Tibial nerve (tissue), 4 donors: ENCODE measurements at places on chromosomes 11 and 22.
A peak's percentile ranks its signal among the peaks of the same experiment; 100 is the strongest.

GRCh38 chr11:117591316-117592039, 205.5 kb downstream of the DSCAML1 start:
- DNase-seq: no peak

GRCh38 chr11:33525789-33526188, 174.8 kb downstream of the C11orf91 start:
- no peak for DNase-seq

- DNase-seq: no peak
Measured at GRCh38 chr11:110077831-110078325, 15.3 kb upstream of the ZC3H12C start.

DNA sequence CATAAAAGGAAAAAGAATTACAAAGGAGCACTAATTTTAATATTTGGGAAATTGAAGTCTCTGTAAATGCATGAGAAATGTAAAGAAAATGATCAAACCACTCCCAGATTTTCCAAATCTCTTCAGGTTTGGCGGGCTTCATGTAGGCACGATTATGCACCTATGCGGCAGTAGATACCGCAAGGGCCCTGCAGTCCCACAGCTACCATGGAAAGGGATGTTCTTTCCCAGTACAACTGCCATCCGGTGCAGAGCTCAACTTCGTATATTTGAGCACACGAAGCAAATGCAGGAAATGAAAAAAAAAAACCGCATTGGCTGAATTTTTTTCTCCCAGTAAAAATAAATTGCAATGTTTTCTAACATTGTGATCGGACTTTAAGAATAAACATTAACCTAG, 1.4 kb downstream of the SLC17A6 start:
- DNase-seq: no peak

- DNase-seq: peak; percentile 45
Measured at GRCh38 chr11:1557904-1558774, 13.9 kb downstream of the DUSP8 start.

GRCh38 chr11:60899046-60899936, 7.1 kb downstream of the PRPF19 start:
- DNase-seq: peak; percentile 52

- DNase-seq: no peak
Measured at GRCh38 chr22:28771195-28771791, 1.2 kb upstream of the CCDC117 start.

DNA sequence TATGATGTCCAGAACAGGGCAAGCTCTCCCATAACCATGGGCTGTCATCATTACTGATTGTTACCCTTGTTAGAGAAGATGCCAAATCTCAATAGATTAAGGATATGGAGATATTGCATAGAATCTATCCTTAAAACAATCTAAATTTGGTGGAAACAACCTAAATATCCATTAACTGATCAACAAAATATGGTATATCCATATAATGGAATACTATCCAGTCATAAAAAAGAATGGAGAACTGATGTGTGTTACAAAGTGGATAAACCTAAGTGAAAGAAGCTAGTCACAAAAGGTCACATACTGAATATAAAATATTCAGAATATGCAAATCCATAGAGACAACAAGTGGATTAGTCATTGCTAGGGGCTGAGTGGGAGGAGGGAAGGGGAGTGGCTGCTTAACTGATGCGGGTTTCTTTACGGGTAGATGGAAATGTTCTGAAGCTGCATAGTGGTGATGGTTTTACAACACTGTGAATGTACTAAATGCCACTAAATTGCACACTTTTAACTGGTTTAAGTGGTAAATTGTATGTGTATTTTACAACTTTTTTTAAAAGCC, 36.1 kb upstream of the SMCO4 start:
- DNase-seq: no peak

GRCh38 chr11:86592047-86592591, 80.3 kb downstream of the ME3 start:
- no peak for DNase-seq

GRCh38 chr11:131943295-131943694, 572.9 kb downstream of the NTM start:
- no peak for DNase-seq

GRCh38 chr22:45230026-45230721, 10.5 kb downstream of the KIAA0930 start:
- no peak for DNase-seq

DNA sequence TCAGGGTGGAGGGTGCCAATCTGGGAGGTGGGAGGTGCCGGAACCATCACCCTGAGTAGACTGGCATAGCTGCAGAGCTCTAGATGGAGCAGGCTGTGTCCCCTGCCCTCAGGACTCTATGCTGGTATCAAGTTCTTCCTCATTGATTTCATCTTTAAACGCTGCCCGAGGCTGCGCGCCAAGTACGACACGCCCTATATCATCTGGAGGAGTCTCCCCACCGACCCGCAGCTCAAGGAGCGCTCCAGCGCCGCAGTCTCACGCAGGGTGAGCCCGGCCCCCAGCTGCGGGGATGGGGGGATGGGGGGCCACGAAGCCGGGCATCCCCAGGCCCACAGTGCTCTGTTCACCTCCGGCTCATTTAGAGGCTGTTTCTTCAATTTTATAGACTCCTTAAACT, 52.5 kb downstream of the GRAMD4 start:
- no peak for DNase-seq

GRCh38 chr11:8832571-8833260, 78.3 kb upstream of the AKIP1 start:
- DNase-seq: no peak

DNA sequence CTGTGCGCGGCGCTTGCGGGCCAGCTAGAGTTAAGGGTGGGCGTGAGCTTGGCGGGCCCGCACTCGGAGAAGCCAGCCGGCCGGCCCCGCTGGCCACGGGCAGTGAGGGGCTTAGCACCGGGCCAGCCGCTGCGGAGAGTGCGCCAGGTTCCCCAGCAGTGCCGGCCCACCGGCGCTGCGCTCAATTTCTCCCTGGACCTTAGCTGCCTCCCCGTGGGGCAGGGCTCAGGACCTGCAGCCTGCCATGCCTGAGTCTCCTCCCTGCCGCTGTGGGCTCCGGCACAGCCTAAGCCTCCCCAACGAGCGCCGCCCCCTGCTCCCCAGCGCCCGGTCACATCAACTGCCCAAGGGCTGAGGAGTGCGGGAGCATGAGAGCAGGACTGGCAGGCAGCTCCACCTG, 5.2 kb upstream of the PES1 start:
- no peak for DNase-seq

DNA sequence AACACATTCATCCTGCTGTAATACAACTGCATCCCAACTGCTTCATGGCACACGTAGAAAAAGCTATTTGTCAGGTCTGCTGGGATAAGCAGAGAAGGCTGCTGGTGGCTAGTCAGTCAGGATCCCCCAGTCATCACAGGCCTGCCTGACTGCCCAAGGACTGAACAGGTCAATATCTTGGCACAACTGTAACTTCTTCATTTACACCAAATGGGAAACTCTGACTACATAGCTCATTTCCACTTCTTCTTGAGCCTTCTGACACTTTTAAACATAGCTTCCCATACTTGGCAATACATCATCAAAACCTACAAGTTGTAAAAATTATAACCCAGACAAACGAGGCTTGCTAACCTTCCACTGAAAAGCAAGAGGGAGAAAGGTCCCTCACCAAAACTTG, 2.8 kb downstream of the TMEM9B start:
- no peak for DNase-seq

DNA sequence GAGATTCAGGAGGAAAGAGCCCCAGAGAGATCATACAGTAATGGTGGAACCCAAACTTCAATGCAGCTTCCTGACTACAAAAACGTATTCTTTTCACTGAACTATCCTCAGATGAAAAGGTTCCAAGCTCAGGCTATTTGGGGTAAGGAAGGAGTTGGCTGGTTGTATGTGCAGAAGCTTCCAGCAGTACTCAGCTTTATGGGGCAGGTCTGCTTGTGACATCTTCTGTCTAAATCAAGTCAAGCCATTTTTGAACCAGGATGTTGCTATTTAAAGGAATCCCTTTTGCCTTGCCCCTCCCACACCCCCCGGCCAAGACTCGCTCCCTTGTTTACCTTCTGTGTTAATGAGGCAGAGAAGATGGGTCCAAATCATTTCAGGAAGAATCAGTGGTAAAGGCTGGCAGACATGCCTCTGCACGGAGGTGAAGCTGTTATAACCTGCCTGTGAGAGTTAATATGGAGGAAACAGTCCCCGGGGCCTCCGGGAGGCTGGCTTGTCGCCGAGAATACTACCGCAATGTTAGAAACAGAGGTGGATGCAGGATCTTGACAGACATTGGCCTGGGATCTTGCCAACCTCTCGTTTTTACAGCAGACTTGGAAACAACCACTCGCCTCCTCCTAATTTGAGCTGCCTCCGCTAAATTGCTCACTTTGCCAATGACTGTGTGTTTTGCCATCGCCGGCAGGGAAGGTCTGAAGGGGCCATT, 45.4 kb downstream of the TIMP3 start:
- no peak for DNase-seq

DNA sequence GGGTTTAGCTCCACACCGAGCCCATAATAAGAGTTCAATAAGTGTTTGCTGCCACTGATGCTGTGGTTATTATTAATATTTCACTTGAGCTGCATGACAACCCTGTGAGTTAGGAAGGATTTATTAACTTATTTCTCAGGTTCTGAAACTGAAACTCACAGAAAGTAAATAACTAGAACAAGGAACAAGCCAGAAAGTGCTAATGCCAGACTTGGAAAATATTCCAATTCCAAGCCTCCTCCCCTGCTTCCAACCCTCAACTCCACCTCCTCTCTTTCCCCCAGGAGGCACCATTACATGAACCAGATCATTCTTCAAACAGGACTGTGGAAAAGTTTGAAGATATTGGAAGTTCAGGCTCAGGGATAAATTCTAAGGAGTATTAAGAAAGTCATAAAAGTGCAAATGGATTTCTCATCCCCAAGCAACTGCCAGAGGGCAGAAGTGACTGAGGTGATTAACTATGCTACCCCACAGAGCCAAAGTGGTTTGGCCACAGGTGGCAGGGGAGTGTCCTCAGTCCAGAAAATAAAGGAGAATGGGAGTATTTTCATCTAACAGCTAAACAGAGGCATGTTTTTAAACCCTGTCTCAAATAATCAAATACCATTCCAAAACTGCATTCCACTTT, 3.2 kb upstream of the FJX1 start:
- DNase-seq: no peak

DNA sequence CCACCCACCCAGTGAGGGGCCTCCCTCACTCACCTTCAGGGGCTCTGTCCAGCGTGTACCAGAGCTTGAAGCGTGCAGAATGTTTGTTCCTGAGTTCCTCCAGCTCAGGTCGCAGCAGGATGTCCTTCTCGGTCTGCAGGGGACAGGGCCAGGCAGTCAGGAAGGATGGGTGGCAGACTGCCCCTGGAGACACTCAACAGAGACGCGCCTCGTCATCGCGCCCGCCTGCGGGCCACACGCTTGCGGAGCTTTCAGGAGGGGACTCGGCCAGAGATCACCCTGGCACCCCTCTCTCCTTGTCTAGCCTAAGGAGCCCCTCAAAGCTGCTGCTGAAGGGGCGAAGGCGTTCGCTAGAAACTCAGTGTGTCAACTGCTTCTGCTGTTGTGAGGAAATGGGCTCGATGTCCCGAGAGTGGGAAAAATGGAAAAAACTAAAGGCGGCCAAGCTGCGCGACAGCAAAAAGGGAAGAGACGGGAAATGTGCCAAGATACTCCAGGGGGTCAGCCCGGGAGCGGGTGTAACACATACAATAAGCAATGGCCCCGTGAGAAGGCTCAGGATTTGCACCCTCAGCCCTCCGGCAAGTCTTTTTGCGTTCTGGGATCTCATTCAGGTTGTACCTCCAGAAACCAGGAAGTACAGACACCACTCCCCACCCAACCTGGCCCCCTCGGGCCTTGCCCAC, 9.2 kb upstream of the POLDIP3 start:
- no peak for DNase-seq

GRCh38 chr11:104547996-104548661, 350.1 kb downstream of the CASP12 start:
- DNase-seq: no peak

DNA sequence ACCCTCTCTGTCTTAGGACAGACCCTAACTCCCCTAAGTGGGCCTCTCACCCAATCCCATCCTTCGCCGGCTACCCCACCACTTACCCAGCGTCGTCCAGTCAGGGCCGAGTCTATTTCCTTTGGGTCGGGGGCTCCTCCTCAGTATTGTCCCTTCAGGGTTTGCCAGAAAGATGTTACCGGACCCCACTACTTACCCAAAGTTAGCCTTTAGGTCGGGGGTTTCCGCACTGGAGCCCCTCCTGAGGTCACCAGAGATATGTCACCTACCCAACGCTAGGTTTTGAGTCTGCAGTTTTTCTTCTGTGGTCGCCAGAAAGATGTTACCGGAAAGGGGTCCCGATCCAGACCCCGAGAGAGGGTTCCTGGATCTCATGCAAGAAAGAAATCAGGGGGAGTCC, 17.9 kb upstream of the B4GALNT4 start:
- no peak for DNase-seq

DNA sequence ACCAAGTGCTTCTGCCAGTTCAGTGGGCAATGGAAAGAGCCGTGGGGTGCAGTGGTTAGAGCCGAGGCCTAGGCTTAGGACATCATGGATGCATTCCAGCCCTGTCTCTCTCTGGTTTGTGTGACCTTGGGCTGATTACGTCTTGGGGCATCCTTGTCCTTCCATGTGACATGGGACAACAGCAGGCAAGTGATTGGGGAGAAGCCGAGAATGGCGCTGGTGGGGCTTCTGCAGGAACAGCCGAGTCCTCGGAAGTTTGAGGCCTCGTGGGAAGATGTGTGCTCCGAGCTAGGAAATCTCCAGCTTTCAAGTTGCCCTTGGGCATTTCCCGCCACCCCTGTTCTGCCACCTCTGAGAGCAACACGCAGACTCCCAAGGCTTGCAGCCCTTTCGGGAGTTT, 16.6 kb downstream of the TSPAN18 start:
- DNase-seq: no peak

DNA sequence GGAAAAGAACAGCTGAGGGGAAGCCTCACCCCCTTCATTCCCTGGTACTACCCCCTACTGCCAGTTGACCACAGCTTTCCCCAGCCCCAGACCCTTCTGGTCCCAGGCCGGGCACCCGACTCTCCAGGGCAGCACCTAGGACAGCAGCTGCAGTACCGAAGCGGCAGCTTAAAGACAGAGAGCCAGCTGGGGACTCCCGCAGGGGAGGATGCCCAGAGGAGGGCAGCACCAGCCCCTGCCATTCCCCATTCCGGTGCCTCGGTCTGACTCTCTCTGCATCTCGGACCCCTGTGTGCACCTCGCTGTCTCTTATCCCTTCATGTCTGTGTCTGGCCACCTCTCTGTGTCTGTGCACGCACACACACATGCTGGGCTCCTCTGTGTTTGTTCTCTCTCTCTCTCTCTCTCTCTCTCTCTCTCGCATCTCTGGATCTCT, 9.4 kb downstream of the IGSF9B start:
- DNase-seq: no peak

- no peak for DNase-seq
Measured at GRCh38 chr11:30586251-30587144, at the start of gene MPPED2. TSS of gene MPPED2 (minus strand) at chr11:30586353. CDS start at chr11:30580373, 5,980 bp downstream.
